ENCODE measurements at places on chromosomes 3 and 15.

DNA sequence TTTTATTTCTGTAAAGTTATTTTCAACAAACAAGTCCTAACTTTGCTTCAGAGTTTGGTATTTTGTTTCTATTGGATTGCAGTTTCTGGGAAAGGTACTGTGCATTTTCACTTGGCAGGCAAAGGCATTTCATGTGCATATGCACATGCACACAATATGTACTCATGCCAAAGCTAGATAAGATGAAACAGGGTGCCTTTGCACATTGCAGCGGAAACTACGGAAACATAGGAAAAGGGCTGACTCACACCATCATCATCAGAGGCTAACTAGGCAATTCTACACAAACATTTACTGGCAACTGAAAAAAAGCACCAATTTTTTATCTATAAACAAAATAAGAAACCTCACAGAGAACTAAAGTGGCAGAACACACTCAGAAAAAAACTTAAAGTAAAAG, 550.6 kb upstream of the NECTIN3 start:
- DNase-seq: peak; percentile 27

DNA sequence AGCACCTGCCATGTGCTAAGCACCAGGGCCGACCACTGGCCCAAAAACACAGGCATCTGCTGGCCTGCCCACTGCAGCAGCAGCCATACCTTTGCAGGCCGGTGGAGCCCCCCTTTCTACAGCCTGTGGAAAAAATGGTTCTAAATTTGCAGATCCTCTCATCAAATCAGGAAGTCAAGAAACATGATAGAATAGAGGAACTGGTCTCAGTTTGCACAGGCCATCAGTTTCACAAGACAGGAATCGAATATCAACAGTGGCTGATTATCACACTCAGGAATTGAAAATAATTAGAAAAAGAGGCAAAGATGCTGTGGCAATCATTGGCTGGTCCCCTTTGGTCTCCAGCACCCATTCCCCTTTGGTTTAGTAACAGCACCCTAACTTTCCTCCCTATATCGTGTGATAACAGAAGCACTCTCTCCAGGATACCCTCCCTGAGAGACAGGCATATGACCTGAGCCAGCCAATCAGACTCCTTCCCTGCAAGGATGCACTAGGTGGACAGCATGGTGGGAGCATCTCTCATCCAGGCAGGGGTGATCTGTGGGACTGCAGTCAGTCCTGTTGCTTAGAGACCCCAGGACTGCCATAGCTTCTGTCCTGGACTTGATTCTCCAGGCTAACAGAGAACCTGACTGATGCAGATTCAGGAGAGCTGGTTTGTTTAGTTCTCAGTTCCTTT, 3.5 kb upstream of the PAK6 start:
- DNase-seq: no peak

GRCh38 chr3:31699309-31699953, 166.7 kb downstream of the STT3B start:
- DNase-seq: peak; percentile 37

DNA sequence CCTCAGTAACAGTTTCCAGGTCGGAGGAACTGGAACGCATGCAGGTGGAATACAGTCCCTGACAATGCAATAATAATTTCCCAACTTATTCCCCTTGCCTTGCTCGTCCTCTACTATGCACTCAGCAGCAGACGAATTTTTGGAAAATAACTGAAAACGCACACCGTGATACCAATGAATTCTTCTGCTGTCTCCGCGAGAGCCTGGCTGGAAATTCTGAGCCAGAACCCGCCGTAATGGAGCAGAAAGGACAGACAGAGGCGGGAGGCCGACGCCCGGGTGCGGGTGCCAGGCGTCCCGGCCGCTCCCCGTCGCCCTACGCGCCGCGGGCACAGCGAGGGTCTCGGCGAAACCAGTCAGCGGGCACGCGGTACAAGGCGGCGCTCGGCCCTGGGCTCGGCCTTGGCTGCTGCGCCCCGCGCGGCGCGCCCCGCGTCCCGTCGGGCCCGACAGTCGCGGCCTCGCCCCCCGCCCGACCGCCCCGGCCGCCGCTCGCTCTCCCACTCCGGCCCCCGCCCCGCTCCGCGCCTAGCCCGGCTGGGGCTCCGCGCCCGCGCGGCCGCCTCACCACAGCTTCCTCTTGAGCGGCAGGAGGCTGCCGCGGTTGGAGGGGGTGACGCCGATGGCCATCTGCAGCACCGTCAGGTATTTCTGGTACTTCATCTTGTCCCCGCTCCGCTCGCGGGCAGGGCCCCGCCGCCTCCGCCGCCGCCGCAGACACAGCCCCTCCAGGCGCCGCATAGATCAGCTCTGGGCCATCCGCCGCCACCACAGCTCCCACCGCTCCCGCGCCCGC, 114.5 kb upstream of the GOLGA8J start:
- DNase-seq: no peak

- DNase-seq: no peak
Observed at GRCh38 chr3:13078163-13078905, 5.1 kb upstream of the IQSEC1 start.

GRCh38 chr3:152264378-152264777, 4.4 kb upstream of the MBNL1 start:
- DNase-seq: no peak

DNA sequence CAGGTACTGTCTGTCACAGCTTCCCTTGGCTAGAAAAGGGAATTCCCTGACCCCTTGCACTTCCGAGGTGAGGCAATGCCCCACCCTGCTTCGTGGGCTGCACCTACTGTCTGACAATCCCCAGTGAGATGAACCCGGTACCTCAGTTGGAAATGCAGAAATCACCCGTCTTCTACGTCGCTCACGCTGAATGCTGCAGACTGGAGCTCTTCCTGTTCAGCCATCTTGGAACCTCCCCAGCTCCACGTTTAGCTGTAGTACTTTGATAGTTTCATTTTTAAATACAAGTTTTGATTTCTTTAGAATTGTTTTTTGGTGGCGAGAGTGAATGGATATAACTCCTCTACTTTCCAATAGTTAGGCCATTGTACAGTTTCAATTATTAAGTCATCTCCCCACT, 17.8 kb upstream of the HDGFL3 start:
- DNase-seq: no peak

DNA sequence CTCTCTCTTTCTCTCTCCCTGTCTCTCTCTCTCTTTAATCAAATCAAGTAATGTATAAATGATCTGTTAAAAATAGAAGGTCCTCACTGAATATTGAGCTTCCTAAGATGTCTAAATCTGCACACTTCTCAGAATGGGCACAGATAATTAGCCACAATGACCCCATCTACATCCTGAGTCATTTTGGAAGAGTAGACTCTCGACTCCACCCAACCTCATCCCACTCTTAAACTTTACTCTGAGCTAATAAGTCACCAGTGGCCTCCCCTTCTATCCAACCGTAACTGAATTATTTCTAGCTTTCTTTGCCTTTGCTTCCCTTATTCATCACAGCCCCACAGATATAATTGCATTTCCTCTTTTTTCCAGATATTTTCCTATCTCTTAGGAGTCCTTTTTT, 326.5 kb upstream of the ZNF717 start:
- DNase-seq: no peak

- no peak for DNase-seq
Observed at GRCh38 chr15:44710236-44711095, 657 bp downstream of the PATL2 start.

- no peak for DNase-seq
Observed at GRCh38 chr3:14773691-14774128, 45.1 kb upstream of the FGD5 start.

- DNase-seq: no peak
Observed at GRCh38 chr3:48572517-48572916, 8.9 kb upstream of the UCN2 start.

DNA sequence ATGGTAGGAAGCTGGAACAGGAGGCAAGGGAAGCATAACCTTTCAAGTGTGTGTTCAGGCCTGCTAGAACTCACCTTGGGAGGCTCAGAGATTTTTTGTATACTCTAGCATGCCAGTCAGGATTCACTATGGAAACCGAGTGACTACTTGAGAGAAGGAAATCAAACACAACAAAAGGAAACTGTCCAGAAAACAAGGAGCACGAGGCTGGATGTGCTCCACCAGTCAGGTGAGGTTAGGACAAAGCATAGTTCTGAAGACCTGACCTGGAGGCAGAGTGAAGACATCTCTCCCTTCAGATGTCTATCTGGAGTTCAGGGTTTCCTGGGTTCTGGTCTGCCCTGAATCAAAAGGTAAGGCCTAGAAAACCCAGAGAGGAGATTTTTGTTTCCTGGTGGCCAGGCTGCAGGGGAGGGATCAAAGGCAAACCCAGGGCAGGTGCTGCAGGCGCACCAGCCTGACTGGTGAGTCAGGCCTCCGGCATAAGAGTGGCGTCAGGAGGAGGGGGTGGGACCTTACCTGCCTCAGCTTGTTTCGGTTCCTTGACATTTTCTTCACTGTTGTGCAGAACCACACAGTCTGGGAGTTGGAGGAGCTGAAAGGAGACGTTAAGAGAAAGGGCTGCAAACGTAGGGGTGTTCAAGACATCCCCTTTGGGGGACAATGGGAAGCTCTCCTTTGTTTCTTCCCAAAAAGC, 52.2 kb upstream of the OSBPL11 start:
- peak; percentile 79 for DNase-seq

- no peak for DNase-seq
Observed at GRCh38 chr15:68650901-68651709, 72.3 kb downstream of the CORO2B start.

DNA sequence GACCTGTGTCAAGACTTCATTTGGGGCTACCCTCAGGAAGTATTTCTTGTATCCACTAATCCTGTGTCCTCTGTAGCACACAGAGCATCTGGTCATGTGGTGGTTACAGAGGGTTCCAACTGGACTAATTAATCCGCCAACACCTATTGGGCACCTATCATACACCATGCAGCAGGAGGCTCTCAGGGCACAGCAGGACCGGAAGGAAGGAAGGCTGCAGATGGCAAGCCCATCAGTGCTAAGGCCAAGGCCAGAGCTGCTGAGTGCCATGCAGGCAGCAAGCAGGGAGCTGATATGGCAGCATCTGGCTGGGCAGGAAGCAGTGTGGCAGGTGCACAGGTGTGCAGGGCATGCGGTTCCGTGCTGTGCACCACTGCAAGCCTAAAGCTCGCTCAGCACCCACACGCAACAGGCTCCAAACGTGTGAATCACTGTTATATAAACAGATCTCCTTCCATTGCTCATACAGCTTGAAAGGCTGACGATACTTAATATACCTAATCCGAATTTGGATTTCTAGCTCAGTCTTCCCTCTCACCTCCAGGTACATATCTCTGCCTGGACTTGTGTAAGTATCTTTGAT, 64.4 kb upstream of the SNRPA1 start:
- DNase-seq: peak; percentile 76

GRCh38 chr3:159139326-159139725, 337.5 kb downstream of the MFSD1 start:
- DNase-seq: no peak

DNA sequence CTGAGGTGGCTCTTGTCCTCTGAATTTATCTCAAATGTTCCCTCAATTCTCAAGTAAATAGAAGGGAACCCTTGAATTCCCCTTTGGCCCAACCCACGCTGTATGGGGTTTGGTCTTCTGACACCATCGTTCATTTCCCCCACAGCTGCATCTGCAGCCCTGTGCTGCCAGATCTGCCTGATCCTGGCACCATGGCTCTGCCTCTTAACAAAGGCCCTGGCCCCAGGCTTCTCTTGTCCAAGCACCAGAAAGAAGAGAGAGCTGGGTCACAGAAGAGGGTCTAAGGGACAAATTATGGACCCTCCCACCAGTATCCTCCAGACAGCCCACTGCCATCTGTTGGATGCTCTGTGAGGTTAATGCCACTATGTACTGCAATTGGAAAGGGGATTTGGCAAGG, 1.8 kb downstream of the MAP1A start:
- no peak for DNase-seq

GRCh38 chr15:70892912-70893560, 410 bp downstream of the LRRC49 start:
- DNase-seq: peak; percentile 5

- peak; percentile 52 for DNase-seq
Observed at GRCh38 chr15:86267892-86268291, 188.2 kb downstream of the AGBL1 start.

DNA sequence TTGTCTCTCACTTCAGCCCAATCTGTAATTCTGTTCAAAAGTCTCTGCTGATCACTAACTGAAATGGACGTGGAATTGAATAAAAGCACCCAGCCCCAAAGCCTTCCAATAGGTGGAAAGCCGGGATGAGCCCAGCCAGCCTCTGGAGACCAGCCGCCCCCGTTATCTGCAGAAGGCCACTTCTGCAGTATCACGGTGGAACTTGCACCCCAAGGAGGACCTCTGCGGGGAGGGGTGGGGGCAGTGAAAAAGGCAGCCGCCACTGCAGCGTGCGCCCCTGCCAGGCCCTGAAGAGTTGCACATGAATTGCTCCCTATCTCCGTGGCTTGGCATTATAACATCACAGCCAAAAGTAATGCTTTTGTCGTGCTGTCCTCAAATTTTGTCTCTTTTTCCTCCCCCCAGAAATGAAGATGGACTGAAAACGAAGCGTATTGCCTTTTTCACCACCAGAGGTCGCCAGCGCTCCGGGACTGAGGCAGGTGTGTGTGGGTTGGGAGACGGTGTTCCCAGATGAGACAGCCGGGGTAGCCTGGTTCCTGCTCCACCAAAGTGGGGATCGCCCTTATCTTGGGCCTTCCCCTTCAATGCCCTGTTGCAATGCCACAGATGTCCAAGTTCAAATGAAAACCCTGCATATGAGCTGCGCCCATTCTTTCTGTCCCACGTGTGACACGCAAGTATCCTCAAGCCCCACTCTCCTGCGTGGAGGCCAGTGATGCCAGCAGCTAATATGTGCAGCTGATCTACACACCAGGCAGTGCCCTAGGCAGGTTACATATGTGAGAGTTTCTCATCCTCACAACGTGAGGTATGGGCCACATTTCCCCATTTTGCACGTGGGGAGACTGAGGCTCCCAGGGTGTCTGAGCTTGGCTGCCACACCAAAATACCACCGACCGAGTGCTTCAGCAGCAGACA, 96.0 kb downstream of the LRRK1 start:
- no peak for DNase-seq

DNA sequence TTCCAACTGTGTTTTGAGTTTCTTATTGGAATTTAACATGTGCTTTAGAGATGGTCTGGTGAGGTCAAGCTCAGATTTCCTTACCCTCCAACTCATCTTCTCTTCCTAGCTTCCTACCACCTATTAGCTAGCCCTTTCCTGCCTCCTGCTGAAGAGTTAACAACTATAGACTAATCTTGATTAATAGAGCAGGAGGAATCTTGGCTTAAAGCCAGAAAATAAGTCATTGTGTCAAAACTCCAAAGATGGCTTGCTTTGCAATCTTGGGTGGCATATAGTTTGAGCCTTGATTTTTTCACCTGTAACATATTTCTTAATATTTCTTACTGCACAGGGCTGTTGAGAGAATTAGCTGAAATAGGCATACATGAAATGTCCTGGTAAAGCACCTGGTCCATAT, 27.3 kb downstream of the BCL2L10 start:
- DNase-seq: no peak

DNA sequence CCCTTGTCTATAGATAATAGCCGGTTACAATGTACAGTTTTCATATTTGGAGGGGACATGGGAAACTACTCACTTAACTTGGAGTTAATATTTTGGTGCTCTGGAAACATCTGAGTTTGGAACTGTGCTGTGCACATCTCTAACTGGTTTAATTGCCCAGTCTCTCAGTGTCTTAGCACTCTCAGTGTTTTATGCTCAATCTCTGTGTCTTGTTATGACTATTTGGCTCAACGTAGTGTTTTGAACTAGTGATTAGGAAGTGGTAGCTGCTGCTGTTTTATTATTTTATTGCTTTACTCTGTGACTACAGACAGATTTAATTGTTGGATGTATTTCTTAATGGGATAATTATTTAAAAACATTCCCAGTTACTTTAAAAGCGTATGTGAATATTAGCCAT, 17.0 kb downstream of the FNDC3B start:
- DNase-seq: no peak

GRCh38 chr3:148880681-148881080, 15.6 kb downstream of the CPA3 start:
- no peak for DNase-seq

GRCh38 chr3:195438371-195438770, 4.4 kb downstream of the ACAP2 start:
- DNase-seq: peak; percentile 43
